NCI-H187 (cell line): ENCODE measurements at places on chromosomes 1 and 21.

GRCh38 chr1:147647796-147648633 is 22.3 kb downstream of the ACP6 start:
- DNase-seq, result no peak

DNA sequence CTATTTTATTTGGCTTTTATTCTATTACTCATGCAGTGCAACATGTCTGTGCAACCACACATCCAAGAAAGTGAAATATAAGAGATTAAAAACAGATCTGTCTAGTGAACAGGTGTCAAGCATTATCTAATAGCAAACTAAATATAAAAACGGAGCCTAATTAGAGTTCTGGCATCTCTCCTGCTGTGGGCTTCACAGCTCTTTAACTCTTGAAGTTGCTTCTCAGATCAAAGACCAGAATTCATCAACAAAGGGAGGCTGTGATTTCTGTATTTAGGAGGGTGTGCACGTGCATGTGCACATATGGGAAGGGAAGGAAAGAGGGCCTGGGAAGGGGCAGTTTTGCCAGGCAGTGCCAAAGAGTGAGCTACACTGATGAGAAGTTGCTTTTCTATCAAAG is 81.0 kb downstream of the MIS18A start:
- no peak for DNase-seq

GRCh38 chr1:58266242-58266641 is 280.3 kb downstream of the OMA1 start:
- no peak for DNase-seq

DNA sequence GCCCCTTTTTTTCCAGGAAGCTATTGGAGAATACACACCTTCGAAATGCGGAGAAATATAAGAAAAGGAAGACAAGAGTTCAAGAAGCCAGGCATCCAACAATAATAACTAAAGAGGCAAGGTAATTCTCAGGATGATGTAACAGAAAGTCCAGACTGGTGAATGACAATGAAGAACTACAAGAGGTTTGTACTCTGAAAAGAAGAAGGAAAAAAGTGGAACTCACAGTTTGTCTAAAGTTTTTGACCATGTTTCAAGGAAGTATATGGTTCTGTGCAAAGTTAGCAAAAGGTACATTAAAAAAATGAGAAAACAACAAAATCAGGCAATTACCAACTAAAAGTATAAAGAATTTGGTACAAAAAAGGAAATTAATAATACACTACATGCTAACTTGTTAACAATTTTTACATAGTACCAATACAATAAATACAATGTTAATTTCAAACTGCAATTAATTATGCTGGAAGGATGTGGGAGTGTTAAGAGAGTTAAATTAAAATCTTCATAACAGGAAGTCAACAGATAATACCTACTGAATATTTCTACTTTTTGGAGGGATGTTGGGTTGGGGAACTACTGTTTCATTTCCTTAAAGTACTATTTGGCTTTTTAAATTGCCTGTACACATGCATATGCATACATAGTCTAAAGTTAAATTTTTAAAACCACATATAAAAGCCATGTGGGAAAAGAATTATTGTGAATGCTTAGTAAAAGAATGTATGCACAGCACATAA is 12.9 kb upstream of the CD55 start:
- no peak for DNase-seq

DNA sequence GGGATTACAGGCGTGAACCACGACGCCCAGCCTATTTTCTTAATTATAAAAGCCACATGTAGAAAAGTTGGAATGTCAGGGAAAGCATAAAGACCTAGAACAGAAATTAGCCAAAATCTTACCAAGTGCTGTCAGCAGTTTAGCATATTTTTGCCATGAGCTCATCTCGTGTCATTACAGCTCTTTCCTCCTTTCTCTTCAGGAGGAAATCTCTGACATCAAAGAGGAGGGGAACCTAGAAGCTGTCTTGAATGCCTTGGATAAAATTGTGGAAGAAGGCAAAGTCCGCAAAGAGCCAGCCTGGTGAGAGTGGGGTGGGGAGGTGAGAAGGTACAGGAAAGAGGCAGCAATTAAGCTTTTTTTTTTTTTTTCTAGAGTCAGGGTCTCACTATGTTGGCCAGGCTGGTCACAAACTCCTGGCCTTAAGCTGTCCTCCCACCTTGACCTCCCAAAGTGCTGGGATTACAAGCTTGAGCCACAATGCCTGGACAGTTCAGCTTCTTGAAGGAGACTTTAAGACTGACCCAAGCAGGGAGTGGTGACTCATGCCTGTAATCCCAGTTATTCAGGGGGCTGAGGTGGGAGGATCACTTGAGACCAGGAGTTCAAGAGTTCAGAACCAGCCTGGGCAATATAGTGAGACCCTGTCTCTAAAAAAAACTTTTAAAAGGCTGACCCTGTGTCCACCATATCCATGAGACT is 8.4 kb upstream of the BGLAP start:
- DNase-seq, result no peak

- DNase-seq, result no peak
Observed at GRCh38 chr1:218537122-218537913, 192.2 kb downstream of the TGFB2 start.

DNA sequence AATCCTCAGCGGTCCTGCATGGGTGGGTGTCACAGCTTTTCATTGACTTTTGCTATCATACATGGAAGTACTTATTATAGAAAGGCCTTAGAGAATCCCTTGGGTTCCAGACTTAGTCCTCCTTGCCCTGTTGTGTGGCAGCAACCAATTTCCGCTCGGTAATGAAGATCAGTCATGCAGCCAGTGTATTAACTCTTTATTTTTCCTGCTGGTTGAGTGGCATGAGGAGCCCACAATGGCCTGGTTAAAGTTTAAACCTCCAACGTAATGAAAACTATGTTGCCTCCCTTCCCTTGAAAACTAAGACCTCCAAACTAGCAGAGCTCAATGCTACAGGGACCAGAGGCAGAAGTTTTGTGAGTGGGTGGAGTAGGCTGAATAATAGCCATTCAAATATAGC is 20.0 kb downstream of the CITED4 start:
- no peak for DNase-seq

DNA sequence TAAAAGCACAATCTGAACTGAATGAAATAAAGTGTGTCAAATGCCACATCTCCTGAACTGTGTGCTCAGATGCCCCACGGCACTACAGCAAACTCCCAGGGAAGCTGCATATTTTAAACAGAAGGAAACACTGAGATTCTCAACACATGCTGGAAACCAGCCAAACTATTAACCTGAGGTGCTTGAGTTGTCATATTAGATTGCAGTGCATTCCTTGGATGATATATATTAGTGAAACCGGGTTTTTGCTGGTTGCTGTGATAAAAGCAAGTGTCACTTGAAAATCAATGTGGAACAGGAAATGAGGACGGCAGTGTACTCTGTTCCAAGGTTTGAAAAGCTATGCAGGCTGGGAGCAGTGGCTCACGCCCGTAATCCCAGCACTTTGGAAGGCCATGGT is 8.7 kb downstream of the SYNJ1 start:
- DNase-seq, result no peak

GRCh38 chr1:7743346-7743745 is 27.8 kb upstream of the VAMP3 start:
- no peak for DNase-seq

GRCh38 chr1:235984041-235984825 is 80.7 kb downstream of the NID1 start:
- no peak for DNase-seq

DNA sequence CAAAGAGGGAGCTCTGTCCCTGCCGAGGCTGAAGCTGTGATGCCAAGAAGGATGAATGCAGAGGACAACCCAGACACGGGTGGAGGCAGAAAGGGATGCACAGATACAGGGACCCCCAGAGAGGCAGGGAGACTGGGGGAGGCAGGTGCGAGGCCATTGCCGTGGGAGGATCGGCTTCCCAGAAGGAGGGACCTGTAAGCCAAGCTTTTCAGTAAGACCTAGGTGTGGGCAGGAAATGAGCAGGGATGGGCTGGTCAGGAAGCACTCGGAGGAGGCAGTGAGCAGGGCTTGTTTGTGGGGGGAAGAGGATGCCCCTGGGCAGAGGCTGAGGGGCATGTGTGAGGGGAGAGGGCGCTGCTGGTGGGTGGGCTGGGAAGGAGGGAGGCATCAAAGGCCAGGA is 67.7 kb upstream of the WNT4 start:
- DNase-seq, result no peak

DNA sequence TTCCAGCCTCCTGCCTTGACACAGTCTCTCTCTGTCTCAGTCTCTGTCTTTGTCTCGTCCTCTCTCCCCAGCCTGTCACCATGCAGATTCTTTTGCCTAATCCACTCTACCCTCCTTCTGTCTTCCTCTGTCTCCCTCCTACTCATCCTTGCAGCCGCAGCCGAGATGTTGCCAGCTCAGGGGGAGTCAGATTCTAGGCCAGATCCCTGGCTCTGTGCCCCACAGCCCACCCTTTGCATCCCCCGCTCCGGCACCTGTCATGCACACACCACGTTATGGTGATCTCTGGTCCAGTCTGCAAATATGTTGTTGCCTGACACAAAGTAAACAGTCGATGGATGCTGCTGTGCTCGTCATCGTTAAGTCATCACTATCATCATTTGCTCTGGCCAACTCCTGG is 35.5 kb upstream of the IGSF21 start:
- no peak for DNase-seq

DNA sequence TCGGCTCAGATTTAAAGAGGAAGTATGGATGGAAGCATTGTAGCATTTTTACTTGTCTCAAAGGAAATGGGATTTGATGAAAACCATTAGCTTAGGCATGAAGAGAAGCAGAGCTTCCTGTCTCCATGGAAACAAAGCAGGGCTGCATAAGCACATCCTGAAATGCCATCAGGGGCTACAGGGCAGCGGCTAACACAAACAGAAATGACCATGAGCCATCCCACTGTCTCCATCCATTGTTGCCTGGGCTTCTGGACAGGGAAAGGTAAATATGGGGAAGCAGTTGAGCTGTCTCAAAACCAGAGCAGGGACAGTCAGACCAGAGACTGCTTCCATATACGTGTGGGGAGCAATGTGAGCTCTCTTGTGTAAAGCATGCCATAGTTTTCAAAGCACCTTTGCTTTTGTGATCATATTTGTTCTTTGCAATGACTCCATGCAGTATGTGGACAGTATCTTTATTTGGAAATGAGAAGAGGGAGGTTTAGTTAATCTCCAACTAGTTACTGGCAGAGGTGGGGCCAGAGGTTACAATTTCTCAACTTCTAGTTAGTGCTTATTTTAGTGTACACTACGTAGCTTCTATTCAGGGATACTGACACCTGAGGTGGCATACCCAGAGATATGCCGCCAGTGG is 176.1 kb downstream of the CACNA1E start:
- DNase-seq, result no peak

- peak; percentile 8 for DNase-seq
Observed at GRCh38 chr1:89085781-89086180, 20.8 kb upstream of the GBP1 start.

DNA sequence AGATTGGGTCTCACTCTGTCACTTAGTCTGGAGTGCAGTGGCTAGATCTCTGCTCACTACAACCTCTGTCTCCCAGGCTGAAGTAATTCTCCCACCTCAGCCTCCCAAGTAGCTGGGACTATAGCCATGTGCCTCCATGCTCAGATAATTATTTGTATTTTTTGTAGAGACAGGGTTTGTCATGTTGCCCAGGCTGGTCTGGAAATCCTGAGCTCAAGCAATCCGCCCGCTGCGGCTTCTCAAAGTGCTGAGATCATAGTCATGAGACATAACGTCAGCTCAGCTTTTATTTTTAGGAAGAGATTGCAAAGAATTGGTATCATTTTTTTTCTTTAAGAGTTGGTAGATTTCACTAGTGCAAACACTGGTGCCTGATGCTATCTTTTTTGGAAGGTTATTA is 244.9 kb downstream of the DSCAM start:
- no peak for DNase-seq

GRCh38 chr1:118947790-118948189 is 40.4 kb downstream of the TBX15 start:
- no peak for DNase-seq

DNA sequence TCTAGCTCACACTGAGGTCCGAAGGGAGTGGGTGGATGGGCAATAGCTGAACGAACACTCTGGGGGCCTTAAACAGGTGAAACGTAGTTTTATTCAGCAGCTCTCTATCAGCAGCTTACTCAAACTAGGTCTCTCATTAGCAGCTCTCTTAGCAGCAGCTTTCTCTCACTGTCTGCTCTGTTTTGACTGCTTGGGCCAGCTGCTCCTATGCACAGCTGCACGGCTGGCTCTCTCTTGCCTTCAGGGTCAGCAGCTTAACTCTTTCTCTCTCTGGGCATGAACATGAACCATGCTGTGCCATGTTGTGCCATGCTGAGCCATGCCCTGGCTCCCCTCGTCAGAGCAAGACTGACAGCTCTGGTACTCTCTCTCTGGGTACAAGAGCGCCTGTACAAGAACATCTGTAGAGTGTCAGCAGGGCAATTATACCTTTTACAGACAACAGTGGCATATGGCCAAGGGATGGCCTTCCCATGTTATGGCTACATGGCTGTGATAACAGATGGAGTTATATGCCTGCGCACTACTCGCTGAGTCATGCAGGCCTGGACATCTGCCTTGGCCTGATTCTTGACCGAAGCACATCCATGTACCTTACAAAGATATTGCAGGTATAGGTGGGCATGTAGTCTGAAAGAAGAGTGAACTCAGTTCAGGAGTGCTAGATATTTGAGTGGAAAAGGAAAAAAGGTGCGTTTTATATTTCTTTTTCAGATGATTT is 152.4 kb downstream of the LEPR start:
- no peak for DNase-seq
